Foreskin keratinocyte (primary cell): ENCODE measurements at places on chromosomes 4 and X. TPM values are rescaled to one million over a fixed set of nuclear protein-coding genes. Genes with fewer than 3 reads are reported as not detected.
A peak's percentile ranks its signal among the peaks of the same experiment; 100 is the strongest.

DNA sequence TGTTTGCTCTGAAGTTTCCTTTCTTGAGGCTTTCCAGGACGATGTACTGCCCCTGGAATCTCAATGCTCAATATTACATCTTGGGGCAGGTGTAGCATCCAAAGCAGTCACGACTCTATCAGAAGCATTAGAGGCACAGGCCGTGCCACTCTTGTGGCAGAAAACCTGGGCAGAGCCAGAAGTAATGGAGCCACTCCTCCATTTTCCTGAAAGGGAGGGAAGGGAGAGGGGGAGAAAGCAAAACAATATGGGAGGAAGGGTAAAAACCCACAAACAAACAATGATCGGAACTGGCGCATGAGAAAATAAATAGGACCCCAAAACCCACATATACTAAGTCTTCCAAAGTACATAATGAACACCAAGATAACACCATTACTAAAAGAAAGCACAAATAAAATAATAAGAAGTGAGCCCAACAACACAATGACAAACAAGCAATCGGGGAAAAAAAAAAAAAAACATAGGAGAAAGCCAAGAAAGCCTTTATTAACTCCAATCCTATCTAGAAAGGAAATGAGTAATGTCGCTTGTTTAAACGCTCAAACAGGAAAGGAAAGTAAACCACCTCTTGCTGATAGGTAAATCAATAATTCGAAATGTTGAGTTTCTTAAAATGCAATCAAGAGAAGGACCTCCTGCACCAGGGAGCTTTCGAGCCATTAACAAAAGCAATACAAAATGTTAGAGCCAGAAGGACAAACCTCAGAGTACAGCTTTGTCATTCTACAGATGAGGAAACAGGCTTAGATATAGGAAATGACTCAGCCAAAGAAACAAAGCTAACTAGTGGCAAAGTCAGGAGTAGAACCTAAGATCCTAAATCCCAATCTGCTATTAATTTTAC is 117.4 kb downstream of the ATRX start:
- peak; percentile 47 for DNase-seq

GRCh38 chr4:159899596-159899995 is 796.7 kb downstream of the RAPGEF2 start:
- DNase-seq = no peak

DNA sequence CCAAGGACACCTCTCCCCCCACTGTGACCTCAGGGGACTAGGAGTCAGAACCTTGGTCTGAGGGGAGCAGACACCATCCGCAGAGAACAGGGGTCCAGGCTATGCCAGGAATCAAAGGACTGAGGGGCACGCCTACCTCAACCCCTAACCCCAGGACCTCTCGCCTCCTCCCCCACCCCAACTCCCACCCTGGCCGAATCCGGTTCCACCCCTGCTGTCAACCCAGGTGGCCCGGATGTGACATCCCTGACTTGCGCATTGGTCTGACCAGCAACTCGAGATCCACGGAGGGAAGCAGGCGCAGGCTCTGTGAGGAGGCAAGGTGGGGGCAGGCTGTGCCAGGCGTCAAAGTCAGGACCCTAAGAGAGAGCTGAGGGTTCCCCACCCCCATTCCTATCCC is 468 bp upstream of the MAGEA4 start:
- DNase-seq = no peak

DNA sequence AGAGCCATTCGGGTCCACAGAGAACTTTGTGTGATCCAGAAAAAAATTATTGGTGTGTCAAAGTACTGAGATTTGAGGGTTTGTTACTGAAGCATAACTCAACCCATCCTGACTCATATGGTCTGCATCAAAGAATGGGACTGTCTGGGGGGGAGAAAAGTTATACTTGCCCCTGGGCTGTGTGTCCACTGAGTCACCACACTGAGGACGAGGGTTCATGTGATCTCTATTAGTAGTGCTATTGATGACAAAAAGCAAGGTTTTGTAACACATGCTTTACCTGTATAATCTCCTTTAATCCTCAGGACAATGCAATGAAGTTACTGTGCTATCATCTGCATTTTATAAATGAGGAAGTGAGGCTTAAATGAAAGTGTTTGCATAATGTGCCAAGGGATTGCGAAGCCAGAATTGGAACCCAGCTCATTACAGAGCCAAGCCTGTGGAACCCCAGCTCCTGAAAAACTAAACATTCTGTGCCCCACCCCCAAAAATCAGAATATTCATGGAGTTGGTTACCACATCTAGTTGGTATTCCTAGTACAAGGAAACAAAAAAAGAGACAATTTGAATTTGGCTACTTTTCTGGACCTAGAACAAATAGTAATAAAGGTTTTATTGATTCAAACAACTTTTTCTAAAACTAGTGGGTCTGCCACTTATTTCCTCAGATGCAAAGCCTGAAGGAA is 31.2 kb downstream of the CCDC149 start:
- DNase-seq = peak; percentile 23

DNA sequence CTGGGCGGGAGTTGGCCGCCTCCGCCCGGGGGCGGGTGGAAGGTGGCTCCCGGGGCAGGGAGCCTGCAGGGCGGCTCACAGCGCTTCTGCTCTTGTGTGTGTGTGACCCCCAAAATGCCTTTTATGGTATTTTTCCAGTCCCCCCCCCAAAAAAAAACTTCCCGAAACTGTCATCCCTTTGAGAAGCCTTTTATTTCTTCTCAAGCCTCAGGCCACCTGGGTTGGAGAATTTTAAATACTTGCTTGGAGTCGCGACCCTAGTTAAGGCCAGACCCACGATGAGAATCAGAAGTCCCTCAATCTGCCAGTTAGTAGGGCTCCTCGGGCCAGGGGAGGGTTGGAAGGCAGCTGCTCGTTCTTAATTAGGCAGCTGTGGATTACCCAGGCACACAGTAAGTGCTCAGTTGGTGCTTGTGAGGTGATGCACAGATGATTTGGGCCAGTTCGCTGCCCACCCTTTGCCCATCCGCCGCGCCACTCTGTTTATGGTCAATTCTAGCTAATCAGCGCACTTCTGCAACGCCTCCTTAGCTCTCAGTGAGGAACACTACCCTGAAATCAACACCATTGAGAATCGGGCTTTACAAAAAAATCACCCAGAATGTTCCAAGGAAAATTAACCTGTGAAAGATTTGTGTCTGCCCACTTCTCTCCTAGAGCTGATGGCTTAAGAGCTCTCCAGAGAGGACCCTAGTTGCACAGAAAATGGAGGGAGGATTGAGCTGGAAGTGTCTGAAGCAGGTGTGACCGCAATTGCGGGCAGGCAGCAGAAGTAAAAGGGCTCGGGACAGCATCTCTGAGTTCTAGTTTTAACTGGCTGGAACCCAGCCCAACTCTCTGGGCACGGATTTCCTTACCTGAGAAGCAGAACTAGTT is 648 bp upstream of the SCD5 start:
- DNase-seq = no peak

- peak; percentile 5 for DNase-seq
Observed at GRCh38 chrX:121987163-121987562, 939.8 kb downstream of the GLUD2 start.

DNA sequence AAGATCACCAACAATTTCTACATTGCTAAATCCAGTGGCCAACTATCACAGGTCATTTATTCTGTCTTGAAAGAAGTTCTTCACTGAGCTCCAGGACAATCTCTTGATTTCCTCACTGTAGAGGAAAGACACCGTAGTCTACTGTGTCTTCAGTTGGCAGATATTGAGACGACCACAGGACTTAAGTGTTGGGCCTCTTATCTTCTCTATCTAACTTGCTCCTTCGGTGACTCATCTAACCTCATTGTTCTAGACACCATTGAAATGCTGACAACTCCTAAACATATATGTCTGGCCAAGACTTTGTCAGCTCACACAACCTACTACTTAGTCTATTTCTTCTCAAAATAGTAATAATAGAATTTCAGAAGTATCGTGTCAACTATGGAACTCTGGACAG is 425.8 kb downstream of the ARAP2 start:
- no peak for DNase-seq

GRCh38 chr4:100190643-100191600 is 654 bp upstream of the DDIT4L start:
- DNase-seq = peak; percentile 29

DNA sequence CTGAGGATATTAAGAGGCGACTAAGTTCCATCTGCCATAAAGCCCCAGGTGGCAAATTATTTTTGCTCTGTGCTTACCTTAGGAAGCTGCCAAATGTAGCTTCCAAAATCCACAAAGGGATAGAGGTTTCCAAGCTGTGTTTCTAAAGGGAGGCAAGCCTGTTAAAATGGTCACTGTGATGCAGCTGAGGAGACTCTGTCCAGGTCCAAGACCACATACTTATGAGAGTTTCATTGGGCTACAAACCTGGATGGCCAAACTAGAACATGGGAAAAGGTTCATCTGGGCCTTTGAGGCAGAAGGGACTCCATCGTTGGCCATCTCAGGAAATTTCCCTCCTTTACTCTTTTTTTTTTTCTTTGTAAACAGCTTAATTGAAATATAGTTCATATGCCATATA is 306.9 kb upstream of the FGF13 start:
- no peak for DNase-seq

- DNase-seq = no peak
Observed at GRCh38 chr4:60463857-60464502, 736.1 kb upstream of the ADGRL3 start.

DNA sequence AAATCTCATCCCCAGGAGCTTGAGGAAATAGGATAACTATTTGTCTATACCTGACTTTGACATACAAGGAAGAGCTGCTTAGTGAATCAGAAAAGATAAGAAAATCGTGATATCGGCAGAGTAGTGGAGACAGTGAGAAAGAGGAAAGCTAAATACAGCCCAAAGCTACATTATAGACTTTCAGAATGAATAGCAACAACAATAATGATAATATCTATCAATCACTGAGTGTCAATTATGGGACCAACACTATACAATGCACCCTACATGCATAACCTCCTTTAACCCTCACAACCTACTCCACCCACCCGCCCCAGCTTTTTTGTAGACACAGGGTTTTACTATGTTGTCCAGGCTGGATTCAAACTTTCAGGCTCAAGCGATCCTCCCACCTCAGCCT is 205.1 kb downstream of the PPP3CA start:
- DNase-seq = no peak

GRCh38 chrX:5971300-5971699 is 257.4 kb downstream of the NLGN4X start:
- peak; percentile 59 for DNase-seq

DNA sequence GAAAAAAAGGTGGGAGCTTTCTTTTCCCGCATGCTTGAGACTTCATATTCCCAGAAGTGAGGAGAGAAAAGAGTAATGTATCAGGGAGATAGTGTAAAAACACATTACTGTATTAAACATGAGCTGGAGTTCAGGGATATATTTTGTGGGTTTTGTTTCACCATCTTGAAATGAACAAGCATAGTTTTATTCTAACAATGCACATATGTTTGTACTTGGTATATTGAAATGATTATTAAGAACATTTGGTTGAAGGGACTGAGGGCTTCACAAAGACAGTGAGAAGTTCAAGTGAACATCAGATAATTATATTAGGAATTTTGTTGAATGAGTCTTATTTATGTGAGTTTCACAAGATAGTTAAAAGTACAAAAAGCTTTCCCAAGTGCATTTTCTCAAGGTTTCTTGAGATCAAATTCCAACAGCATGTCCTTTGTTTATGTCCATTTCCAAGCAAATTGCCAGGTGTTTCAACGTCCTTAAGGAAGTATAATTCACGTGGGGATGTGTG is 368.8 kb downstream of the ANKRD50 start:
- DNase-seq = no peak

GRCh38 chr4:71069063-71069462 is 75.6 kb downstream of the DCK start:
- DNase-seq = no peak

DNA sequence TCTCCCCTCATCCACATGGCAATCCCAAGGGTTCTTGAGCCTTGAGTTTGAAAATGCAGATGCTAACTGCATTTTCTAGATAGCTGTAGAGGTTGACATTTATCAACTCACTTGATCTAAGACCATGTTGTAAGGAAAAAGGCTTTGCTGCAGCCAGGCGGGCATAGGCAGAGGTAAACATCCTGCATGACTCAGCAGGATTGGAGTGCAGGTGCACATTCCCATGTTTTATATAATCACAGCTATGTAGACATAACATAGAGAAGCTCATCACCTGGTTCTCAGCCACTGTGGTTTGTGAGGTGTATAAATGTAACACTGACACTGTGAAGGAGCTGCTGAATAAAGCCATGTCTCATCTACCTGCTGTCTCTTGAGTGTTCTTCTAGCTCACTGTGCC is 62.3 kb upstream of the PDE5A start:
- peak; percentile 79 for DNase-seq

DNA sequence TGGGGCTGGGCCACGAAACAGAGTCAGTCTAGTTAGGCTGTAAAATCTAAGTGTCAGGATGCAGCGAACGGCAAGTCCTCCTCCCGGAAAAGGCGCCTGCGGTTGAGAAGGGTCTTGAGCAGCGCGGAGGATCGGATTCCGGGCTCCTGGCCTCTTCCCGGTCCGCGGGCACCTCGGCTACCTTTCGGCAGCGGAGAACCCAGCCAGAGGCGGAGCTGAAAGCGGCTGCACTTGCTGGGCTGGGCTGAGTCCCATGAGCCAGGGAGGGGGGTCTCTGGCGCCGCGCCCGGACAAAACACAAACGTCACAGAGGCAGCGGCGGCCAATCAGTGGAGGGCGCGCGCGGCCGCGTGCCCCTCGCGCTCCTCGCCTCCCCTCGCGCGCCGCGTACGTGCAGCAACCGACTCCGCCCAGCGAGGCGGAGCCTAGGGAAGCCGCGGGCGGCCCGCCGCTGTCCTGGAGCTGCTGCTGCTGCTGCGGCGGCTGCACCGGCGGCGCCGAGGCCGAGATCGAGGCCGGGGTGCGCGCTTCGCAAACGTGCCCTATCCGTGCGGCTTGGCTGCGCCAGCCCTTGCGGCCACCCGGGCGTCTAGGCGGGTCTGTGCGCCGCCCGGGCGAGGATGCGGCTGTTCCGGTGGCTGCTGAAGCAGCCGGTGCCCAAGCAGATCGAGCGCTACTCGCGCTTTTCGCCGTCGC is at the start of gene PDK3:
PDK3 (plus strand) TSS at position 451 of the 696 bp plus-strand sequence; CDS start at position 621, 170 bp downstream.
- DNase-seq = peak; percentile 49

GRCh38 chr4:51963841-51964517 is 56.2 kb downstream of the LRRC66 start:
- DNase-seq = no peak

DNA sequence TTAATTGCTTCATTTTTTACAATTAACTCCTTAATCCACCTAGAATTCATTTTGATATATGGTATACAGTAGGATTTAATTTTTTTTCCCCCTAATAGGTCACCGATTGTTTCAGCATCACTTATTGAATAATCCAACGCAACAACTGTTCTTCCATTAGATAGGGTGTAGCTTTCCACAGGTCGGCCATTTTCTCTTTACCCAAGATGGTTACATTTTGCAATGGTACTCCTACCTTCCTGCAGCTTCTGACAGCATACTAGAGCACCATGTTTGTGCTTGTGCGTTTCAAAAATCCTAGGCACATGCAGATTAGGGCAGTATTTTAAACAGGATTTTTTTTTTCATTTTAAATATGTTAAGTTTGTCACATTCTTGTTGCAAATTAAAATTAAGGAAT is 2.3 kb downstream of the LINC00632 start:
- DNase-seq = no peak

The PPBP gene
- total RNA-seq = not detected in 2 replicates

The CXCL1 gene
- total RNA-seq = 27.5 and 36.3 TPM in 2 replicates

The LUZP4 gene
- not detected in 2 replicates for total RNA-seq

The SLC16A2 gene
- total RNA-seq = 26.4 and 30.4 TPM in 2 replicates

The ZFP92 gene
- 1.3 and 3.0 TPM in 2 replicates for total RNA-seq

The TLR1 gene
- 0.21 and 0.27 TPM in 2 replicates for total RNA-seq

The CPE gene
- 0.75 and 0.95 TPM in 2 replicates for total RNA-seq

The MAGEC1 gene
- not detected in 2 replicates for total RNA-seq

The SMR3B gene
- total RNA-seq = not detected in 2 replicates

The TRAM1L1 gene
- 1.2 and 1.3 TPM in 2 replicates for total RNA-seq

The UGT2A1 gene
- not detected in 2 replicates for total RNA-seq
